ENCODE measurements at places on chromosomes 3 and 15.

- DNase-seq = no peak
Observed at GRCh38 chr3:119643528-119643927, 16.9 kb downstream of the POPDC2 start.

GRCh38 chr3:177725165-177725564, 527.9 kb upstream of the TBL1XR1 start:
- peak; percentile 35 for DNase-seq

DNA sequence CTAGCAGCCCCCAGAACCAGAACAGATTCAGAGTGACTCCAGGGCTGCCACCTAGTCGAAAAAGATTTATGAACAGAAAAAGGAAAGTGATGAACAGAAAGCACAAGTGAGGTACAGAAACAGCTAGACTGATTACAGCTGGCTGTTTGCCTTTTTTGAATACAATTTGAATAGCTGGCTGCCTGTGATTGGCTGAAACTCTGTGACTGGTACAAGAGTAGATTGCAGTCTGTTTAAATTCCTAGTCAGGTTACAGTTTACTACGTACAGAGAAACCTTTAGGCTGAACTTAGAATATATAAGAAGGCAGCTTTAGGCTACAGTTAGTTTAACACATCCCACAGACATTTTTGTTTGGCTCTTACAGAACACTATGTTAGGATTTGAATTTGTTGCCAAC, 10.0 kb downstream of the CCDC13 start:
- DNase-seq = peak; percentile 79

DNA sequence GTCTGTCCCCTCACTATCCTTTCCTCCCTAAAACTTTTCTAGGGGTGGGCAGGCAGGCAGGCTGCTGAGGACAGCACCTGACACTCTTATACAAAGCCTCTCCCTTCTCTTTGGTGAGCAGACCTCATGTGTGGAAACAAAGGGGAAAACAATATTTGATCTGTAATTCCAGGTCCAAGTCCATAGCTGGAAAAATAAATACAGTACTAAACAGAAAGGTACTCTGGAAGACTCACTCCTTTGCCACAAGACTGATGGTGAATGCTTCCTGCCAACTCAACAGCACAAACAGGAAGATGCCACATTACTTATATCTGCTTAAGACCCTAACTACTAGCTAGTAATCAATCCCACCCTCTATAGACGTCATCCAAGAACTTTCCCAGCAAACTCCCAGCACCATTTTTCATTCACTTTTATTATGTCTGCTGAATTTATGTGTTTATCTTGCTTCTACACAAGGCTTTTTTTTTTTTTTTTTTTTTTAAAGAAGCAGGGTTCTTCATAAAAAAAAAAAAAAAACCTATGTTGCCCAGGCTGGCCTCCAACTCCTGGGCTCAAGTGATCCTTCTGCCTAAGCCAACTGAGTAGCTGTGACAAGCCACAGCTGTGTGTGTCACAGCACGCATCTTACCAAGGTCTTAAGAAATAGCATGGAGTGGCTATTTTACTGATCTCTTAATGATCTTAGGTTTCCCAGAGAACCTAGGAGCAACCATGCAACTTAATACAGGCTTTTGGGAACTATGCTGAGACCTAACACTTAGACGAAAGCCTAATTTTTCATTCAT, 44.2 kb upstream of the CSPG5 start:
- DNase-seq = no peak

DNA sequence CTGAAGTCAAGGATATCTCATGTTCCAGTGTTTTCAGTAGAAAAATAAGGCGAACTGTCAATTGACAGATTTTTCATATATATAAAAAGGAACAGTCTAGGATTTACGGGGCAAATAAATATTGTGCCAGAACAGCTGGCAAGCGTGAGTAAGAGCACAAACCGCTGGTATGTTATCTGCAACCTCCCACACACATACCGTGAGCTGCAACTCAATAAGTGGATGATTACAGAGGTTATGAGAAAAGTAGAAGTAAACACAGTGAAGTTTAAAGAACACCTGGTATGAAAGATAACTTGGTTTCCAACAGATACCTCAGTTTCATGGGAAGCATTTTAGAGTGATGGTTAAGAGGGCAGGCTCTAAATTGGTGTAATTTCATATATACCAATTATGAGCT, 733.4 kb downstream of the TUSC7 start:
- no peak for DNase-seq

GRCh38 chr3:174102866-174103265, 705.3 kb downstream of the NLGN1 start:
- DNase-seq = no peak

- peak; percentile 81 for DNase-seq
Observed at GRCh38 chr3:112519424-112520001, 20.2 kb upstream of the BTLA start.

DNA sequence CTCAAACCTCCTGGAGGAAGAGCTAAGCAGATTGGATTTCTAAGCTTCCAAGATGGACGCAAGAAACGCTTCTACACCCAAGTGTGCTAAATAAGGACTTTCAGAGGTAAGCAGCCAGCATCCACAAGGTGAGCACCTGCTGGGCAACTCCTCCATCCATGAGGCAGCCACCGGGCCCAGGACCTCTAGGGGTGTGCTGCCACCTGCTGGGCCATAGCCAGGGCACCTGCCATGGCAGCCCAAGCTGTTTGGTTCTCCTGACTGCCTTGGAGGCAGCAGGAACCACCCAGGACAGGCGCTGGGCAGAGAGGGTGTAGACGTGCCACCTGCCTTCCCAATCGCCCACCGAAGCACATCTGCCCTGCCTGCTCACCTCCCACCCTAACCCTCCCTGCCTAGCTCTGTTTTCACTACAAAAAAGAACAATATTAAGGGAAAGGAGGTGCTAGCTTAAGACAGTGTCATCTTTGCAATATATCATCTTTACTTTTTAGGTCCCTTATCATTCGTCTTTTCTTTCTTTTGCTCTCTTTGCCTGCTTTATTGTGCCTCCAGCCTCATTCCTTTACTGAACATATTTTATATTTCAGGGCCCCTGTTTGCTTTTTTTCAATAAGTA, 12.9 kb downstream of the C15orf62 start:
- no peak for DNase-seq

- DNase-seq = no peak
Observed at GRCh38 chr15:73318463-73319351, 50.1 kb downstream of the HCN4 start.

- no peak for DNase-seq
Observed at GRCh38 chr3:71806736-71807135, 21.8 kb upstream of the PROK2 start.

- DNase-seq = peak; percentile 85
Observed at GRCh38 chr3:190120269-190121060, at the start of gene P3H2. Gene P3H2, minus strand, starts transcription at chr3:190120897. Its CDS starts 166 bp downstream, at chr3:190120731.

DNA sequence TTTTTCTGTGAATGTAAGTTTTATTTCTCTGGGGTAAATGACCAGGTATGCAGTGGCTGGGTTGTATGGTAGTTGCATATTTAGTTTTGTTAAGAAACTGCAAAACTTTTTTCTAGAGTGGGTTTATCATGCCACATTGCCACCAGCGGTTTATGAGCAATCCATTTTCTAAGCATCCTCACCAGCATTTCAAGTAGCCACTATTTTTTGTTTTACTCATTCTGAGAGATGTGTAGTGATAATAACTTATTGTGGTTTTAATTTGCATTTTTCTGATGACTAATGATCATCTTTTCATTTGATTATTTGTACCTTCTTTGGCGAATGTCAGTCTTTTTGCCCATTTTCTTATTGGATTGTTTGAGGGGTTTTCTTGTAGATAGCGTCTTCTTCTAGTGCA, 56.2 kb downstream of the SPRED1 start:
- no peak for DNase-seq

- no peak for DNase-seq
Observed at GRCh38 chr3:130480736-130481135, 36.2 kb upstream of the COL6A6 start.

DNA sequence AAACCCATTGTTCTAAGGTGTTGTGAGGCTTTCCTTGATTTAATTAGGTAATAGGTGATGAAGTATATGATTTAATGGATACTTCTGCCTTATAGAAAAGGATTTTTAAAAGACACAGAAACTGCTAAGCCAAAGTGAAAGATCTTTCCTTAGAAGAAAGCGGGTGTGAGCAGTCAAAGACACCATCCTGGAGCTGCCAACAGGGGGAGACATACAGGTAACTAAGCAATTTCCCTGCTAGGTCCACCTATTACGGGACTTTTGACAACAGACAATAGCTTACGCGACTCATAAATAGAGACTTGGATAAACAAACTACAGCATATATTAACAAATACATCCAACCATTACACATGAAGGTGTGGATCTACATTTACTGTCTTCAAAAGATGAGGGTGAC, 669.5 kb downstream of the SQOR start:
- DNase-seq = no peak

- no peak for DNase-seq
Observed at GRCh38 chr3:193885832-193886231, 250.1 kb upstream of the HES1 start.

- peak; percentile 59 for DNase-seq
Observed at GRCh38 chr3:89098964-89099585, 8.3 kb upstream of the EPHA3 start.

- DNase-seq = no peak
Observed at GRCh38 chr15:98663606-98664005, 15.3 kb downstream of the IGF1R start.

DNA sequence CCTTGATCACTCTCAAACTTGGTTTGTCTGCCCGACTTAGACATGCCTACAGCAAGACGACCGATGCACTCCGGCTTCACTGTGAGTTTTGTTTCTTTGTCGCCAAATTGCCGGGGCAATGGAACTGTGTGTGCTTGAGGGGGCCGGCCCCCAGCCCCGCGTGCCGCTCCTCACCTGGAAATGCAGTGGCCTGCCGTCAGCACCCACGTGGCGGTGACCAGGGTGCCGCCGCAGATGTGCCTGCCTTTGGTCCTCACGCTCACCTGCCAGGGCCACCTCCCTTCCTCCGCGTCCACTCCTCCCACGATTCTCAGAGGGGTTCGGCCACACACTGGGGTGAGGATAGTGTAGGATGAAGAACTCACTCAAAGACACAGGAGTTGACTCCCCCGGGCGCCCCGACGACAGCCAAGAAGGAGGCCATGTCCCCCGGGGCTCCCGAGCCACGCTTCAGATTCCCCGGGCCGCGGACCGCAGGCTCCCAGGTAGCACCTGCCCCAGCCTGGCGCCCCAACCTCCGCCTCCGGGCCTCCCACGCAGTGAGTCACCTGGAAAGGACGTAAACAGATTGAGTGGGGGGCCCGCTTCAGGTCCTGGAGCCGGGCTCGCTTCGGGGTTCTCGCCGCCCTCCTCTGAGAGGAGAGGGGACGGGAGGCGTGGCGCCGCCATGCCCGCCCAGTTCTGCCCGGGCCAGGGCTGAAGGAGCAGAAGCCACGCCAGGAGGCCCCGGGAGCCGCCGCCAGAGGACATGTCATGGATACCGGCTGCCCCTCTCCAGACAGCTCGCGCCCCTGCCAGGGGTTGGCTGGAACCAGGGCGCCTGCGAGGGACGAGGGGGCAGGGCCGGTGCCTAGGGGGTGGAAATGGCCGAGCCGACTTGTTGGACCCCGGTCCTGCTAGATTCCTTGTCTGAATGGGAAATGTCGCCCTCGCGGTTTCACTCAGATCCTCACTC, 29.6 kb downstream of the MYL3 start:
- DNase-seq = no peak

DNA sequence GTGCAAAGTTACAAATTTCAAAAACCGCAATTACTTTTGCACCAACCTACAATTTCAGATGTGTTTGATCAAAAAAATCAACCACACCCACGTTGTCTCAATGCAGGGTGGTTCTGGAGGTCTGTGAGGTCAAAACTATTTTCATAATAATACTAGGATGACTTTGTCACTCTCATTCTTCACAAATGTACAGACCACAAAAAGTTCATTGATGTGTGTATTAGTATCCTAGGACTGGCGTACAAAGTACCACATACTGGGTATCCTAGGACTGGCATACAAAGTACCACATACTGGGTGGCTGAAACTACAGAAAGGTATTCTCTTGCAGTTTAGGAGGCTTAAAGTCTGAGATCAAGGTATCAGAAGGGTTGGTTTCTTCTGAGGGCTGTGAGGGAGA, 13.0 kb downstream of the SUCLG2 start:
- DNase-seq = no peak

DNA sequence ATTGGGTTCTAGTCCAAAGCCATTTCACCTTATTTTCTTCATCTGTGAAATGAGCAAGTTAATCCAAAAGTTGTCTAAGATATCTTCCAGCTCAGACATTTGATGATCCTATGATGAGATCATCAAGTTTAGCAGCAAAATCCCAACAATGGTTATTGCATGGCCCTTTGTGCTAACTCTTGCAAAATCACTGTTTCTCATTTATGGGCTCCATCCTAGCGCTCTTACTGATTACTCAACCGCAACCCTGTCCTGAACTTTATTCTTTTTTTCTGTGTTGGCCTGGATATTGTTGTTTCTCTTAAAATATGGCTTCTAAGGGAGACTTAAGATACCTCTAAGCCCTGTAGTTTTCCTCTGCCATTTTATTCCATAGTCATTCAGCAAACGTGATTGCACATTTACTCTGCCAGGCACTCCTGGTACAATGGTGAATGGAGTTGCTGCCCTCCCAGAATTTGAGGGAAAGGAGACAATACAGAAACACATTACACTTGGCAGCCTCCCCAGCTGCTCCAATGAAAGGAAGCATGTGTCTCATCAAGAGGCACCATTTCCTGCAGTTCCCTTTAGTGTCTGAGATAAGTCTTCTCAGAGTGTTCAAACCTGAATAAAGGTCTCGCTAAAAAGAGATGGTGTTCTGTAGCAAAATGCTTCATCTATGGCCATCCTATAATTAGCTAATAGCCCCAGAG, 4.4 kb downstream of the GXYLT2 start:
- DNase-seq = peak; percentile 95

DNA sequence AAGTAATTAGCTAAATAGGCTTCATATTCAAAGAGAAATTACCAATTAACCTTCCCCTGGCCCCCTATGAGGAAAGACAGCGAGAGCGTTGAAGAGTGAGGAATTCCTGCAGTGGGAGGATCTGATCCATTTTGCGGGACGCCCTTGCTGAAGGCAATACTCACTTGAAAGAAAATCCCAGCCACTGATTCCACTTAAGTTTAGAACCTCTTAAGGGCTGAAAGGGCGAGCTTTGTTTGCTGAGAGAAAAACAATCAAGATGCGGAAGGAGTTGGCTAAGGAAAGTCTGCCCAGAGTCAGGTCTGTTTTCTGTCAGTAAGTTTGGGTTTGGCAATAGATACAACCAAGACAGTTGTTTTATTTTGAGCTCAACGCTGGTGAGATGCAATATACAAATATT, 102.8 kb upstream of the GBE1 start:
- DNase-seq = no peak

- DNase-seq = no peak
Observed at GRCh38 chr3:196225086-196225485, 8.8 kb downstream of the SLC51A start.

DNA sequence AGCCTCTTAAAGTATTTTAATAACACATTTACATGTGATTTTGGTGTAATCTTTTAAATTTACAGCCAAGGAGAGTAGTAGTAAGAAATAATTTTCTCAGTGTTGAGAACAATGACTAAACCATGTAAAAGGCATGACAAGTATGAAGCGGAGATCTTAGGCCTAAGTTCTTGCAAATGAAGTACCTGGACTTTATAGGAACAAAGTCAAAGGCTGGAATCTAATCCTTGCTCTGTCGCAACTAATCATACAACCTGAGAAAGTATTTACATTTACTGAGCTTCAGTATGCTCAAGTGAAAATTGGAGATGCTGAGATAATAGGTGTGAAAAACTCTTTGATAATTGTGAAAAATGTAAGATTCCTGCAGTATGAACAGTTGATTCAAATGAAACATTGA, 86.4 kb upstream of the VGLL3 start:
- no peak for DNase-seq

Data from globus pallidus (tissue), 1 donor.